Stimulated activated CD8-positive, alpha-beta memory T cell treated with anti-CD3 and anti-CD28 coated beads, Interleukin-4, amount 100 ng/mL, for 1 hour (primary cell): ENCODE measurements at places on chromosomes 12 and 14.

DNA sequence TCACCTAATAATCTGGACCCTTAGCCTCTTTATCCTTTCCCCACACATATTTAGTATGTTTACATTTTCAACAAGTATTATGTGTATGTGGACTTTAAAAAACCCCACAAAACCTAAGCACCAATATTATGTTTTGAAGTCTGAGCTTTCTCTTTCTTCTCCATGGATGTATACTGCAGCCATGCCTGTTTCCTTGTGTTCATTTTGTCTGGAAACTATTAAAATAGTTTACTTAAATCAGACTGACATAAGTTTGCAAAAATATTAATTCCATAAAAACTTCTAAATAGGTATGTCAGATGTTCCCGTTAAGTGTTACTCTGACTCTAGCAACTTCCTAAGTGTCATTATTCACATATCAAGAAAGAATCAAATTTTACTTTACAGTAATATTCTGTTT is 2.9 kb downstream of the HIGD1C start:
- DNase-seq: no peak

- DNase-seq: no peak
Measured at GRCh38 chr14:54603362-54603761, 36.4 kb downstream of the SAMD4A start.

DNA sequence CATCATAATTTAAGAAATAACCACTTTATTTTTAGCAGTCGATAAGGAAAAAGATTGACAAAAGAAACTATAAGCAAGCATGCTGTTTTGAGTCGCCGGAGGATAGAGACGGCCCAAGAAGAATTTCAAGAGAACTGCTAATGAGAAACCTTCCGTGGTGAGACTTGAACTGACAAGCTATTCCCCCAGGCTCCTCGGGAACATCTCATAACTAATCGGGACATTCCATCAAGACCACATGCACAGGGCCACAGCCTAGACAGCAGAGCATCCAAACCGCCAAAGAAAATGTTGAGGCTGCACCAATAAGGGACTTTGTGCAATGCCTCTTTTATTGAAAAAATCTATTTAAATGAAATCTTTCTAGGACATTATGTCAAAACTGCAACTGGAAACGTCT is 51.0 kb downstream of the YEATS4 start:
- no peak for DNase-seq

GRCh38 chr14:51682411-51682810 is 30.7 kb downstream of the FRMD6 start:
- no peak for DNase-seq

GRCh38 chr12:115885040-115885690 is 392.3 kb downstream of the MED13L start:
- DNase-seq: no peak

- DNase-seq: peak; percentile 36
Measured at GRCh38 chr12:6534945-6535696, 804 bp downstream of the GAPDH start.

DNA sequence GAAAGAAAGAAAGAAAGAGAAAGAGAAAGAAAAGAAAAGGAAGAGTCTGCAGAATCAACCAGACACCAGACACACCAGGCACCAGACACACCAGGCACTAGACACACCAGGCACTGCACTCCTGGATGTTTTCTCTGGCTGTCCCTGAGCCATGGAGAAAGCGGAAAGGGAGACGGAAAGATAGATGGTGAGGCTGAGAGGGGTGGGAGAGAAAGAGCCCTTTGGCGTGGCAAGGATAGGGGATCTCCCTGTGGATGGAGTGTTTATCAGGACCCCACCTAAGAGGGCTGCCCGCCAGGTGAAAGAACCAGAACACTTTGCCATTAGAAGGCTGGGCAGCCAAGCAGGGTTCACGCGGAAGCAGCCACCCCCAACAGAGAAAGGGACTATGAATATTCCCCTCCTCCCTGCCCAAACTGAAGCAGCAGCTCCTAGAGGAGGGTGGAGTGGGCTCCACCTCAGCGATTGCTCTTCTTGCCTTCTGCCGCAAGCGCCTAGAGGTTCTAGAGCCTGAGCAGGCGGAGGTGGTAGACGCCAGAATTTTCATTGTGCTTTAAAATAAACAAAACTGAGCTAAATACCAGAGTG is 13.4 kb downstream of the ST8SIA1 start:
- DNase-seq: no peak

GRCh38 chr12:113660936-113661335 is 189.3 kb upstream of the LHX5 start:
- no peak for DNase-seq

- no peak for DNase-seq
Measured at GRCh38 chr12:89098441-89099112, 253.7 kb downstream of the DUSP6 start.

DNA sequence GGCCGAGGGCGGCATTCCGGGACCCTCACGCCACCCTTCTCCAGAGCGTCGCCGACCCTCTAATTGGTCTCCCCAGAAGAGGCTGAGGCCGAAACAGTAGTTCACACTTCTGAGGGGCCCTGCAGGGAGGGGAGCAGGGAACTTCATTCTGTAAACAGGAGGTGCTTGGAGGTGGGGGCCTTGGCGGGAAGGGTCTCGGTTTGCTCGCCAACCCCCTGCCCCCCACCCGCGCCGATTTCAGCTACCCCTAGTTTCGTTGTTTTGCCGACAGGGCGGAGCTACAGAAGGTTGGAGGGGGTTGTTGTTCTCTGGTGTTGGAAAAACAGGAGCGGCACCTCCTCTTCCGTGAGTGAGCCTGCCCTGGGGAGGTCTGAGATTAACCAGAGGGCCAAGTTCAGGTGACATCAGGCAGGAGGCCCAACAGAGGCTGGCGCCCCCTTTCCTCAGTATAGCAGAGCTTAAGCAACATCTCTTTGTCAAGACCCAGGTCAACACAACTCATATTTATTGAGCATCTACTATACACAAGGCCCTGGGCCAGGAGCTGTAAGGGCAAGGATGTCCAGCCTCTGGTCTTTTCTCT is 682 bp downstream of the ERBB3 start:
- DNase-seq: no peak

DNA sequence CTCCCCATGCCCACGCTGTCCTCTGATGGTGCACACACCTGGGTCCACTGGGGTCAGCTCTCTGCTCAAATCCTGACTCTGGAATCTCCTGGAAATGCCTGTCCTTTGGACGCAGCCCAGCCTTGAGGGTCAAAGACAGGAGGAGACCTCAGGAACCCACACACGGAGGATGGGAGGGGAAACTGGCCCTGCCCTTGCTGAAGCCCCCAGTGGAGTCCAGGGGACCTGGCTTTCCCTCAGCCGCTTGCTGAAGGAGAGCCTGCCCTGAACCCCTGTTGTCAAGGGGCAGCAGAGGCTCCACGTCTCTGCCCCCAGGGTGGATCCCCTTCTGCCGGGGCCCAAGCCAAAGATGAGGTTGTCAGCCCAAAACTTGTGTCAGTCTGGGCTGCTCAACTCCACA is 16.9 kb downstream of the GALNT9 start:
- DNase-seq: no peak

DNA sequence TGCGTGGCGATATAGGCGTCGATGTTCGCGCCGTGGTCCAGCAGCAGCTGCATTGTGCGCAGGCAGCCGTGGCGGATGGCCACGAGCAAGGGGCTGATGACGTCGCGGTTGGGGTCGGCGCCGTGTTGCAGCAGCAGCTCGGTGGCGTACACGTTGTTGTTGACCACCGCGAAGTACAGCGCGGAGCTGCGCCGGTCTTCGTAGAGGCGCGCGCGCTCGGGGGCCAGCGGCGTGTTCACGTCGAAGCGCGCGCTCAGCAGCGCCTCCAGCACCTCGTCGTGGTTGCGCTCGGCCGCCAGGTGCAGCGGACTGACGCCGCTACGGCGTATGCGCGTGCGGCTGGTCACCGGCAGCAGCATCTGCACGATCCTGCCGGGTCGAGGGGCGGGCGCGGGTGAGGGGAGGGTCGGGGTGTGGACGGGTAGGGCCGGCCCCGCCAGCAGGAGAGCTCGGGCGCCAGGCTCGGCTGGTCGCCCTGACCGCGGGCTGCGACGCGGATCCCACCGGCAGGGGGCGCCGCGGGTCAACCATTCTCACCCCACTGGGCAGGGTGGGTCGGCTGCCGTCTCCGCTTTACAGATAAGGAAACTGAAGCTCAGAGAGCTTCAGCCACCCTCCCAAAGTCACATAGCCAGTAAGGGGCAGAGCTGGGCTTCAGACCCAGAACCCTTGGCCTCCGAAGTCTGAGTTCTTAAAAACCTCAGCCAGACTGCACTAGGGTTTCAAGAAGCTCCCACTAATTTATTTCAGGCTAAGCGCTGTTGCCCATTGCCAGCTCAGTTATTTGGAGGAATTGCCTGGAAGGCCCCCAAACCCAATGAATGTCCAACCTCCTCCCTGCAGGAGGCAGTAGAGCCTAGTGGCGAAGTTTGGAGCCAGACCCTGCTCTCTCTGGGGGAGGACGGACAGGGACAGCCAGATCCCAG is 12.4 kb downstream of the FAM181A start:
- DNase-seq: peak; percentile 86

GRCh38 chr14:76186308-76187027 is 34.7 kb downstream of the GPATCH2L start:
- no peak for DNase-seq

GRCh38 chr12:131089531-131090273 is 136.0 kb downstream of the ADGRD1 start:
- DNase-seq: no peak

DNA sequence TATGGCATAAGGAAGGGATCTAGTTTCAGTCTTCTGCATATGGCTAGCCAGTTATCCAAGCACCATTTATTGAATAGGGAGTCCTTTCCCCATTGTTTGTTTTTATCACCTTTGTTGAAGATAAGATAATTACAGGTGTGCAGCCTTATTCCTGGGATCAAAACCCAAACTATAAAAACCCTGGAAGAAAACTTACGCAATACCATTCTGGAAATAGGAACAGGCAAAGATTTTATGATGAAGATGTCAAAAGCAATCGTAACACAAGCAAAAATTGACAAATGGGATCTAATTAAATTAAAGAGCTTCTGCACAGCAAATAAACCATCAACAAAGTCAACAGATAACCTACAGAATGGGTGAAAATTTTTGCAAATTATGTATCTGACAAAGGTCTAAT is 128.5 kb upstream of the DCN start:
- no peak for DNase-seq

DNA sequence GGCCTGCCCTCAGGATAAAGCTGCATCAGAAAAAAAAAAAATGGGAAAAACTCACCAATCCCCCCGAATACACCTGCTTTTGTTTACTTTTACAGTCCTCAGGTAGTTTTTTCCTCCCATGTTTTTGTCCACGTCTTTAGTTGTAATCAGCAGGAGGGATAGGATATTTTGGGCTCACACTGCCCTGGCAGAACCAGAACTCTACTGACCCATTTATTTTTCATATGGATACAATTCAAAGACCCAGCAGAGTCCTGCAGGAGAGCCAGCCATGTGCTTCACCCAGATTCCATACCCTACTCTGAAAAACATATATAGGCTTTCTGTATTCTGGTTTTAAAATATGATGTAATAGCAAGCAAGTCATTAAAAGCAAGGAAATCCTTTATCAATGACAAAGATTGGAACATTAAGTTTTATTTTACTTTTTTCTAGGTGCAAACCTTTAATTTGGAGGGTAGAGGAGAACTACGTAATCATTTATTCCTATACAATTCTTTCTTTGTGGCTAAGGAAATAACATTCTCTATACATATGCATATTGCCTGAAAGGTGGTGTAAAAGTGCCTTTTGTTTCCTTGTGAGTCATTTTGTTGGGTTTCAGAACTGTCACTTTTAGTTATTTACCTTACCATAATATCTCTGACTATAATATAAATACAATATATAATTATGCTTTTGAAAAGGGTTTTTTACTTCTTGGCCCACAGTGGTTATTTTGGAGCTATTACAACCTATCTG is 19.1 kb downstream of the DACT1 start:
- DNase-seq: no peak

DNA sequence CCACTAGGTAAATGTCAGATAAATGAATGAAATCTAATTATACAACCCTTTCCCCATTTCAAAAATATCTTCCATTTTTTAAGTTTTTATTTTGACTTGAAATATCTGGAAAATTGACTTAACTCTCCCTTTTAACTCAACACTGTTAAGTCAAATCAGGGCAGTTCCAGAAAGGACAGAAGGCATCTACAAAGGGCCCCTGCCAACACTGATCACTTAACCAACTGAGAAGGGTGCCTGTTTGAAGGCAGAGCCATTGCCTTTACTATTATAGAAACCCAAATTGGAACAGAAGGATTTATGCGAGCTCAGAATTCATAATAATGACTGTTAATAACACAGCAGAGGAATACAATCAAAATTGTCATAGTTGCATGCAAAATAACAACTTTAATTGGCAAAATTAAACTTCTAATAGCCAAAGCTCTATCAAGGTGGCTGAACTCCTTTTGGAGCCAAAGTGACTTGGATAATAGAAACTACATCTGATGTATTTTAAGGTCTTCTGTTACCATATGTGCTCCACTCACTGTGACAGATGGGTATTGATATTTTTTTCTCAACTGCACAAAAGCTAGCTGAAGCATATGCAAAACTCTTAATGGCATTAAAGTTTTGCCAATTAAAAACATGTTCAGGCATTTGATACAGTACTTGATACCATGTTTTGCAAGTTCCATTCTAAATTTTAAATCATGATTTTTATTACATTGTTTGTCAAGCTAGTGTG is 383.8 kb downstream of the NOVA1 start:
- no peak for DNase-seq

DNA sequence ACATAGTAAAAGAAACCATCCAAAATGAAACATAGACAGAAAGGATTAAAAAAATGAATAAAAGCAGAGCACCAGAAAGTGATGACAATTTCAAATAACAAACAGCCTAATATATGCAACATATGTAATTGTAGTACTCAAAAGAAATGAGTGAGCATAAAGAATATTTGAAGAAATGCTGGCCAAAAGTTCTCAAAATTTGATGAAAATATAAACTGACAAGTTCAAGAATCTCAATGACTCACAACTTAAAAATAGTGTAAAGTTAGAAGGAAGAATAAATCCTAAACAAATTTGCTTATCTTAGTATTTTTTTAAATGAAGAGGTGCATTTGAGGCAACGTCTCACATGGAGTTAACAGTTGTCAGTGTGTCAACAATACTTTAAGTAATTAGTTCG is 498.9 kb downstream of the SLC6A15 start:
- DNase-seq: no peak

DNA sequence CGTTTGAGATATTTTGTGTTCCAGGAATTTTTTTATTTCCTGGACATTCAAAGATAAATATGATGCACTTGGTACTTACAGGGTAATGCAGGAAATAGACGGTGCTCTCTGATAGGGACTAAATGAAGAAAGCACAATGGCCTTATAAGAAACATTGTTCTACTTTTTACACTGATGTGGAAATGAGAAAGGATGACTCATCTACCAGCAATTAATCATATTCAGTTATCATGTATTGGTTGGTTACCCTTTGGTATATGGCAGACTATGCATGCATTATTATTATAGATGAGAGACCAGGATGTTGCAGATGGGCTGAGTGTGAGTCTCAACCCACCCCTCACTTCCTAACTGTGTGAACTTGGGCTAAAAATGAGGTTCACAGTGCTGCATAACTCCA is 222.2 kb downstream of the FLRT2 start:
- DNase-seq: no peak

DNA sequence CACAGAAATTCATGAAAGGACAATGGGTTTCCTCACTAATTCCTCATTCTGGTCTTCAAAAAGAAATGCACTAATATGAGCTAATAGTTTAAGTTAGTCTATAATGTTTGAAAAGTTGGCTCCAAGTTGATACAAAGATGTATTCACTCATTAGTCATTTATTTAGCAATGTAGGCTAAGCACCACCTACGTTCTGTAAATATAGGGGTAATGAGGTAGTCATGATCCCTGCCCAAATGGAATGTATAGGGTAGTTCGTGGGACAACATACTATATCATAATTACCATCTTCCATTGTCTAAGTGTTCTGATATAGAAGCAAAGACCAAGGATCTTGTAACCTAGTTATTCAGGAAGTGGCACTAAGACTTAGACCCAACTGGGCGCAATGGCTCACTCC is 86.5 kb downstream of the DIO2 start:
- DNase-seq: no peak
